GOT3 (cell line): ENCODE measurements at places on chromosomes 2 and 18.

- DNase-seq: no peak
Observed at GRCh38 chr18:78123144-78123909, 856.3 kb upstream of the SALL3 start.

- DNase-seq: no peak
Observed at GRCh38 chr2:234305846-234306245, 191.0 kb downstream of the ARL4C start.

- DNase-seq: peak; percentile 18
Observed at GRCh38 chr2:46487667-46488335, 8.4 kb downstream of the TMEM247 start.

DNA sequence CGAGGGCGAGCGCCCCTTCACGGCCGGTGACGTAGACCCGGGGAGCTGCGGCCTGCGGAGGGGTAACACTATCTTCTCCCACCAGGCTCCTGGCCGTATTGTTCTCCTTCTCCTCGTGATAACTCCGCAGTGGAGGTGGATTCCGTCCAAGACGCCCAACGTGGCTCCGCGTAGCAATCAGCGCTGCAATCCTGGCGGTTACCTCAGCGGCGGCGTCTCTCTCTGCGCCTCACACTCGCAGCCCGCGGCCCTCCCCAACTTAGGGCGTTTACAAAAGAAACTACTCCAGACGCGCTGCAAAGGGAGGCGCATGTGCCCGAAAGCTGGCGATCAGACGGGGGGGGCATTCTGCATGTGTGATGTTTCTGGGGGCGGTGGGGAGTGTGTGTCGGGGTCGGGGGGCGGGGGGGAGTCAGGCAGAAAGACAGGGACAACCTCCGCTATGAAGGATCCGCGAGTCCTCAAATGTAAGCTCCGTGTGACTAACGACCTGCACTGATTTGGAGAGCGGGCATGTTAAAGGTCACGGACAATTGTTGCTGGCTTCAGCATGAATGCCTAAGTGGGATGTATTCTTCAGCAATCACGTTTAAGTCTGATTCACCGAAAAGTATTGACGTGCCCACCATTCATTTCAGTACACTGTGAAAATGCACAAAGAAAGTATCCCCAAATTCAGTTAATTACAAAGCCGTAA, 1.3 kb upstream of the ZNF516 start:
- no peak for DNase-seq

DNA sequence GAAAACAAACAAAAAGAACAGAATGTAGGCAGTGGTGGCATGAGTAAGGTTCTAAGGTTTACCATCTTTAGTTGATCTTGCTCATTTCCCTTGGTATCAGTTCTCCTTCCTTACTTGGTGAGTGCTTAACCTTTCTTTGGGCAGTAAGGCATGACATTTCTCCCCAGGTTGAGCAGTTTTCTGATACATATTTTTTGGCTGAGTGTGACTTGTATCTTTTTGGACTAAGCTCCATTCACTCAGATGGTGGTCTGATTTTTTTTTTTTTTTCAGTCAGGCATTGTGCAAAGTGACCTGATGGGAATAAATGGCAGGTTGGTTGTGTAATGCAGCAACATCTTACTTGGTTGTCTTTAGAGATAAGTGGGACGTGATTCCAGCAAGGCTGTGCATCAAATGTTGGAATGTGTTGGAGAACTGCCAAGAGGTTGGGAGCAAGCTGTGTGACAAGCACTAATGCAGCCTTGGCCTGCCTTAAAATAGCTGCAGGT, 15.1 kb downstream of the SPTBN1 start:
- DNase-seq: no peak

GRCh38 chr2:218465987-218466633, 47.2 kb downstream of the VIL1 start:
- DNase-seq: no peak

DNA sequence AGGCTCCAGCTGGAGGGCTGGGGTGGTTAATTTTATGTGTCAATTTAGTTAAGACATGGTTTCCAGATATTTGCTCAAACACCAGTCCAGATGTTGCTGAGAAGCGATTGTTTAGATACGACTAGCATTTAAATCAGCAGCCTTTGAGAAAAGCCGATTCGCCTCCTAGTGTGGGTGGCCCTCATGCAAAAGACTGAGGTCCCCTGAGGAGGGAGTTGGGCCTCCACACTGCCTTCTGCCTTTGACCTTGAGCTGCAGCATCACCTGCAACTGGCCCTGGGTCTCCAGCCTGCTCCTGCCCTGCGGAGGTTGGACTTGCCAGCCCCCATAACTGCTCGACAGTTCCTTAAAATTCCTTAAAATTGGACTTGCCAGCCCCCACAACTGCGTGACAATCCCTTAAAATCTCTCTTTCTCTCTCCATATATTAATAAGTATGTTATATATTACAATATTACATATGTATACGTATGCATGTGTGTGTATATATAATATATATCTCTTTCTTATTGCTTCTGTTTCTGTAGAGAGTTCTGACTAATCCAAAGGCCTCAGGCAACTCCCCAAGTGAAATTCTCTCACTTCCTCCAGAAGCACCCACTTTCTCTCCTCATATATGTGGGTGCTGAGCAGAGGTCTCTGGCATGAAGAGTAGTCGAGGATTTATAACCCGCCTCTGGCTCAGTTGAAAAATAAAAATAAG, 14.4 kb downstream of the FBLN7 start:
- no peak for DNase-seq

DNA sequence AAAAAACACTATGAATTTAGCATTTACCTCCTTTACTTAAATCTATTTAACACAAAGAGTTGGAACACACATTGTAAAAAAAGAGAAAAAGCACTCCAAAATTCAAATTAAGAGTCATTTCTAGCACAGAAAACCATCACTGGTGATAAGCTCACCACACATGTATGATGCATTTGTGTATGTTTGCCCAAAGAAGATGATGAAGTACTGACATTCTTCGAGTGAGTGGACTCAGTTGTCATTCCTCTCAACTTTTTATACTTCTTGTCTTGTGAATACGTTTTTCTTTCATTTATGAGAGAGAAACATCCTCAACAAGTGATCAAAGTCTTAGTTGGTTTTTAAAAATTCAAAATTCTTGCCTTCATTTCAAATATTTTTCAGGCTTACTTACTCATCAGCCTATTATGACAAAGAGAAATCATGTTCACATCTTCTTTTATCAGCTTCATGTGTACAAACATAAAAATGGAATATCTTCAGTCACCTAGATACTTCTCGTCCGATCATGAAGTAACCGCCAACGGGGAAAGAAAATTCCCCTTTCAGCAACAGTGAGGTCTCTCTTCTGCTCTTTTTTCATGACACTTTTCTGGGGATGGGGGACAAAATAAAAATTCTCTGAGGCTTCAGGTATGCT, 1.5 kb downstream of the DSEL start:
- no peak for DNase-seq

- no peak for DNase-seq
Observed at GRCh38 chr2:71545572-71546274, 92.4 kb downstream of the DYSF start.

DNA sequence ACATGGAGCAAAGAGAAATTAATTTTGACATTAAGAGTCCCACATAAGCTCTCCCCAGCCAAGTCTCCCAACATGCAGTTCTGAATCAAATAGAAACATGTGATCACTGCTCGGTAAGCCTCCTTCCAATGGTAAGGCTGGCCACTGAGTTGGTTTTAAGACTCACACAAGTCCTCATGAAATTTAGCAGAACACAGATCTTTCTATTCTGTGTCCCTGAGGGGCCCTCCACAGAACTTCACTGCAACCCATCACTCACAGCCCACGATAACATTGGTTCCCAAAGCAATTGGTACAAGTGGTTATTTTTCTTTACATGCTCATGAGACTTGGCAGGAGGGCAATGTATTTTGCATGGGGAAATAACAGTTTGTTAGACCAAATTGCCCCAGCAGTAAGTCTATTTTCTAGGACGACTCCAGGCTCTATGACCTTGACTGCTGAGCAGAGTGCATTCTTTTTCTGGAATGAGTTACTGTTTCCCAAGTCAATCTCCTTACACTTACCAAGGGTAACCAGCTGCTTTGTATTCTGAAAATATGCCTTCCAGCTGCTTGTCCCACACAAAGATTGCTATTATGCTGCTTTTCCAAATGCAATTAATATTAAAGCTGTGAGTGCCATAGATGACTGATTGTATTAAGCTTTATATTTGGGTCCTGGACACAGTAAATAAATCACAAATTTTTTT, 142.3 kb upstream of the TANK start:
- no peak for DNase-seq

DNA sequence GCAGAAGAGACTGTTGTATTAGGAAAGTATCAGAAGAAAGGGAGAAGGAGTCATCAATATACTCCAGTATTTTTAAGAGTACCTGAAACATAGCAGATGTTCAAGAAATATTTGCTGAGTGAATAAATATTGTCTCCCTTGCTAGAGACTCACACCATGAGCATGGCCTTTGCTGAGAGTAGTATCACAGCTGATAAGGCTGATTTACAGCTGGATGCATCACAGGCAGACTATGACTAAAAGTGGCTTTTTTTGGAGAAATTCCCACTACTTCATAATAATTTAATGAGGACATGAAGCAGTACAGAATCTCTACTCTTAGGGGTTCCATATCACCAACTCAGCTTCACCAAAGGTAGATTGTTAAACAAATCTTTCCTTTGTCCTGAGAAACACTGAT, 373.3 kb downstream of the RBM43 start:
- DNase-seq: no peak

- DNase-seq: no peak
Observed at GRCh38 chr2:123362671-123363440, 662.2 kb upstream of the CNTNAP5 start.

DNA sequence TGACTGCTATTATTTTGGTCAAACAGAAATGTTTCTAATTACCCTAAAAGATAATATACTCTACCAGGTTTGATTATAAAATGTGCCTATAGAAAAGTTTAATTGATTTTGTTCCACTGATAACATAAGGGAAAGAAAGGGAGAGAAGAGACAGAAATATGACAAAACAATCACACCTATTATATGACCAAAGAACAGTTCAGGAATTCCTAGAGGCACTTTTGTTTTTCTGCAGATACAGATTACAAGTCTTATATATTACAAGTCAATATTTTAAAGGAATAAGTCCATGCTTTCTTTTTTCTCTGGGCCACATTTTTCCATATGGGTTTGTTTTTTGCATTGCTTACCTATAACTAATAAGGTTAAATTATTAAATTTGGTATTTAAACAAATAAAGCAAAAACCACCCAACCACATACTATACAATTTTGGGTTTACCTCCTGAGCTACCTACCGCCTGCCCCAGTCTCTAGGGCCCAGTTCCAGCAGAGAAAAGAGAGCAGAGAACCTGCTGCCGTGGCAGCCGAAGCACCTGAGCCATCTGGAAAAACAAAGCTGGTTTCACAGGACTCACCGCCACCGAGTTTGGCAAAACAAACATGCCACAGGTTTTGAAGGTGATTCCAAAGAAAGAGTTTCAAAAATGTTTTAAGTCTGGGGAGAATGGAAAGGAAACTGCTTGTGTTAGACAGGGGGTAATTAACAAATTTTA, 92.1 kb downstream of the DYM start:
- no peak for DNase-seq

- DNase-seq: no peak
Observed at GRCh38 chr2:85800586-85800985, 46.8 kb downstream of the ATOH8 start.
